M059J (cell line): ENCODE measurements at places on chromosomes 1 and 21. TPM values are rescaled to one million over a fixed set of nuclear protein-coding genes. Genes with fewer than 3 reads are reported as not detected.

- peak; percentile 43 for DNase-seq
Measured at GRCh38 chr1:209319549-209319948, 264.0 kb upstream of the CAMK1G start.

DNA sequence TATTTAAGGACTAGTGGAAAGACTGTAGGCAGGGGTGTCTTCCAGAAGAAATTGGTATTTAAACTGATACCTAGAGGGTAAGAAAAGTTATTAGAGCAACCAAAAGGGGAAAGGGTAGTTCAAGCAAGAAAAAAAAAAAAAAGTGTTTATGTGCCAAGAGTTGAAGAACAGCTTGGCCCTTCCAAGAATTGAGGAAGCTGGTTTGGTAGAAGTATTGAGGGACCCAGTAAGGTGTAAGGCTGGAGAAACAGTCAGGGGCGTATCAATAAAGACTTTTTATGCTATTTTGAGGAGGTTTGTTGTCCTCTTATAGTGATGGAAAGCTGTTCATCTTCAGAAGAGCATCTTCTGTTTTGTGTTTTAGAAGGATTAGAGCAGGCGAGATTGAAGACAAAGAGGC is 108.3 kb downstream of the PTPRC start:
- DNase-seq: no peak

DNA sequence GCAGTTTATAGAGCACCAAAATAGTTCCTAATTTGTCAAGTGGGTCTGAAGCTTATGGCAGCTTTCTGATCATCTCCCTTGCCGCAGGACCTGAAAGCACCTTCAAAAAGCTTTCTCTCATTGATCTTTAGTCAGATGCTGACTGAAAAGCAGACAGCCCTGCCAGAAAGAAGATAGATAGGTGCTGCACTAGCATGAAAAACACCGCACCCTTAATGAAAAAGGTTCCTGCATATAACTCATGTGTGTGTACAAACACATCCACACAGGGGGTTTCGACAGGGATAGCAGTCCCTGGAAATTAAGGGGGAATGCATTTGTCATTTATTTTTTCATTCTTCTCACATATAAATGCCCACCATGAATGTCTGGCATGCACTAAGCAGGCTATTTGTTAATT is 361.7 kb upstream of the SNX7 start:
- DNase-seq: no peak

GRCh38 chr1:78606274-78606673 is 14.0 kb upstream of the IFI44L start:
- DNase-seq: no peak

GRCh38 chr1:159598196-159598595 is 10.6 kb downstream of the APCS start:
- DNase-seq: peak; percentile 97

DNA sequence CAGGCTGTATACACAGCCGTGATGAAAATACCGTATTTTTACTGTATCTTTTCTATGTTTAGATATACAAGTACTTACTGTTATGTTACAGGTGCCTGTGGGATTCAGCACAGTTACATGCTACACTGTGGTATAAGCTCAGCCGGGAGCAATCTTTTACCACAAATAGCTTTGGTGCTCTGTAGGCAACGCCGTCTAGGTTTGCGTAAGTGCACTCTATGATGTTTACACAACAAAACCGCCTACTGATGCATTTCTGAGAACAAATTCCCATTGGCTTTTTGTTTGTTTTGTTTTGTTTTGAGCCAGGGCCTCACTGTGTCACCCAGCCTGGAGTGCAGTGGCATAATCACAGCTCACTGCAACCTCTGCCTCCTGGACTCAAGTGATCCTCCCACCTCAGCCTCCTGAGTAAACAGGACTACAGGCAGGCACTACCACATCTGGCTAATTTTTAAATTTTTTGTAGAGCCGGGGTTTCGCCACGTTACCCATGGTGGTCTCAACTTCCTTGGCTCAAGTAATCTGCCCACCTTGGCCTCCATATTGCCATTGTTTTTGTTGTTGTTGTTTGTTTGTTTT is 81.0 kb downstream of the SCCPDH start:
- no peak for DNase-seq

DNA sequence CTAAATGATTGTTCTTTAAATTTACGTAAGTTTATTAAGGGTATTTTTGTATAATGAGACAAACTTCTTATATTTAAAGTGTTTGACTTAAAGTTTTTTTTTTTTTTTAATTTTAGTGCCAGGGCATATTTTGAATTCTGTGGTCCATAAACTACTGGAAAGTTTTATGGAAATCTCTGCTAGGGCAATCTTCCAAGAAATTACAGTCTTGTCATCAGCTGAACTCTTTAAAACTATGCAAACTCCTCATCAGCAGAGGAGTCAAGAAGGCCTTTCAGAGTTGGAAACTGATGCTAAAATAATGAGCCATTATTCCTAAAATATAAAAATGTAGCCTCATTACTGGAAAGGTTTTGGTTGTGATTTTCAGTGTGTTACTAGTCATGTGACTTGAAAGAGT is 1201.9 kb downstream of the BRINP3 start:
- DNase-seq: peak; percentile 4

- DNase-seq: peak; percentile 5
Measured at GRCh38 chr1:99849413-99849743, 783 bp upstream of the AGL start.

GRCh38 chr1:32618673-32619221 is 31.6 kb downstream of the ZBTB8OS start:
- DNase-seq: no peak

DNA sequence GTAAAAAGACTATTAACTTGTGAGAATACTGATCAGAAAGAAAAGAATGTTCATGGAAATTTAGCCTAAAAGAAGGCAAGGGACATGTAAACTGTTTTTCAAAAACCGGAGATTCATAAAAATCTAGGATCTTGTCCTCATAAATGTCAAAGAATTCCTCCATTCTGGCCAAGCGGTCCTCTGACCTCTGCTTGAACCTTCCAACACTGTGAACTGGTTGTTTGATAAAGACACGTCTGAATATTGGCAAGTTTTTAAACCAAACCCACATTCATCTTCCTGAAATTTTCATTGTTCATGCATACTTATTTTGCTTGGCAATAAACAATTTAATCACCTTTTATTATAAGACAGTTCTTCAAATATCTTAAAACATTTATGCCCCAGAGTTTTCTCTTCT is 19.8 kb downstream of the ASPM start:
- DNase-seq: no peak

- peak; percentile 26 for DNase-seq
Measured at GRCh38 chr1:46691997-46692790, 20.5 kb downstream of the TEX38 start.

- no peak for DNase-seq
Measured at GRCh38 chr1:29090937-29091618, 32.6 kb downstream of the TMEM200B start.

DNA sequence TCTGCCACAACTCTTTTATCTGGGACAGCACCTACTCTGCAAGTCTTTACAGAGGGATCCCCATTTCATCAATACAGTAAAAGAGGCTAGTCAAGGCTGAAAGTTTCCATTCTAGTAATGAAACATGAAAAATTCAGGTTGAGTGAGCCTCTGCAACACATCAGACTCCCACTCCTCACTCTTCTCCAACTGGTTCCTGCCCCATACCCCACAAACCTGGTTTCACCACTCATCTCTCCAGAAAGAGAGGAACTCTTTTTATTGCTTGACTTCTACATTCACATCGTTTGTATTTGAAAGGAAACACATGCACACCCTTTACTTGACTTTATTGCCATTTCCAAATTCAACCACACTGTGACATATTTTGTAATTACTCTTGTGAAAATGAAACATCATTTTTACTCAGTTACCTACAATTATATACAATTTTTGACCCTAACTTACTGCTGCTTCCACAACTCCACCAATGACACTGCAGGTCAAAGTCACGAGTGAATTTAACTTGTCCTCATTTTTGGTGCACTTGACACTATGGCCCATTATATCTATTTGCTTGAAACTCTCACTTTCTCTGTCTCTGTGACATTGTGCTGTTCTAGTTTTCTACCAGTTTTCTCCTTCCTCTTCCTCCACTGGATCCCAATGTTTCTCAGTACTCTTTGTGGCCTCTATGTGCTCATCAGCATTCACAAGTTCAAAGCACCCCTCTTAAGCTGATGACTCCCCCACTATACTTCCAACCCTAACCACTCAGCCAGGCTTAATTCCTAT is 8.0 kb downstream of the STX6 start:
- no peak for DNase-seq

- DNase-seq: no peak
Measured at GRCh38 chr1:35893051-35893879, 10.3 kb downstream of the AGO1 start.

DNA sequence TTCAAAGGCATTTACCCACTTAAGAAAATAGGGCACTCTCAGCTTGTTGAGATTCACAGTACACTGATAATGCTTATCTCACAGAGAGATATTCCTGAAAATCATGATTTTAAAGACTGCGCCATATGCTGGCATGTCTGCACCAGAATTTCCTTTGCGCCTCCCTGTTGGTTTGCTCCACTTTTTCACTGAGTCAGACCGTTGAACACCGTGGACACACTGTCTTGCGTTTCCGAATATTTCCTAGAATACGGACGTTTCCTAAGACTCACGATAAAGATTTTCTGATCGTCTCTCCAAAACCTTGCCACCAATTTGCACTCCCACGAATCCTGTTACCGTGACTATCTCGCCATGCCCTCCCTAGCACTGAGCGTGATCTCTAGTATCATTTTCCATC is 497 bp upstream of the C1orf115 start:
- no peak for DNase-seq

GRCh38 chr1:192439373-192440025 is 122.7 kb downstream of the RGS21 start:
- peak; percentile 71 for DNase-seq

- DNase-seq: no peak
Measured at GRCh38 chr1:119784191-119784781, 15.6 kb upstream of the HMGCS2 start.

Gene CATSPERE
- 0.20 and 0.25 TPM in 2 replicates for total RNA-seq

Gene AMY2B
- not detected in 2 replicates for total RNA-seq

Gene METTL25B
- total RNA-seq: 12.2 and 23.3 TPM in 2 replicates

Gene TNFSF18
- 11.5 and 14.2 TPM in 2 replicates for total RNA-seq

Gene LCE1E
- not detected in 2 replicates for total RNA-seq

Gene S100A9
- 0.22 TPM in 1 of 2 replicates, not detected in the other for total RNA-seq

Gene GRIK3
- not detected in 2 replicates for total RNA-seq

Gene RPRD2
- total RNA-seq: 11.9 and 20.3 TPM in 2 replicates

Gene USH2A
- total RNA-seq: not detected in 2 replicates

Gene ACTL8
- 0.07 and 0.39 TPM in 2 replicates for total RNA-seq

Gene TATDN3
- 12.5 and 15.7 TPM in 2 replicates for total RNA-seq

Gene POTED
- total RNA-seq: not detected in 2 replicates
